ENCODE measurements at places on chromosomes 5 and 9. TPM values are rescaled to one million over a fixed set of nuclear protein-coding genes. Genes with fewer than 3 reads are reported as not detected.

NKD2 gene
- not detected for total RNA-seq

EGFL7 gene
- total RNA-seq, result 3.3 TPM

GFRA3 gene
- total RNA-seq, result not detected

LRRC26 gene
- not detected for total RNA-seq

SNAPC4 gene
- 9.0 TPM for total RNA-seq

POC5 gene
- total RNA-seq, result 10.9 TPM

SLC6A7 gene
- under 0.01 TPM for total RNA-seq

TMOD1 gene
- total RNA-seq, result not detected

CDC20B gene
- not detected for total RNA-seq

ZNG1A gene
- total RNA-seq, result 24.6 TPM

PDE8B gene
- total RNA-seq, result under 0.01 TPM

ADAMTS2 gene
- 203 TPM for total RNA-seq

STPG3 gene
- total RNA-seq, result 0.36 TPM

ZBED3 gene
- 4.7 TPM for total RNA-seq

PPP2R2B gene
- under 0.01 TPM for total RNA-seq

CMYA5 gene
- total RNA-seq, result 2.1 TPM

AGXT2 gene
- not detected for total RNA-seq

GABBR2 gene
- 0.88 TPM for total RNA-seq

RANBP6 gene
- total RNA-seq, result 19.7 TPM

FOXD4 gene
- 0.29 TPM for total RNA-seq

CAPSL gene
- not detected for total RNA-seq

RASEF gene
- total RNA-seq, result 2.1 TPM

ZNF618 gene
- total RNA-seq, result 13.6 TPM

MLANA gene
- under 0.01 TPM for total RNA-seq

MYOT gene
- total RNA-seq, result not detected

OR2V2 gene
- total RNA-seq, result not detected

F2RL2 gene
- 1.5 TPM for total RNA-seq

LRRC19 gene
- total RNA-seq, result under 0.01 TPM

NIPAL4 gene
- not detected for total RNA-seq

NPR2 gene
- 20.3 TPM for total RNA-seq

TAF1L gene
- total RNA-seq, result not detected

MZB1 gene
- not detected for total RNA-seq

ANKRD31 gene
- total RNA-seq, result 0.29 TPM

GNAQ gene
- total RNA-seq, result 63.9 TPM

CHSY3 gene
- total RNA-seq, result 12.4 TPM

SH3TC2 gene
- total RNA-seq, result 0.72 TPM

EGR1 gene
- 2.2 TPM for total RNA-seq

GFI1B gene
- not detected for total RNA-seq

C8G gene
- total RNA-seq, result not detected

PNPLA7 gene
- 2.7 TPM for total RNA-seq

HAPLN1 gene
- 18.8 TPM for total RNA-seq

EXOSC2 gene
- total RNA-seq, result 22.1 TPM

ADAMTS6 gene
- 135 TPM for total RNA-seq

AJM1 gene
- total RNA-seq, result 0.88 TPM

EIF4E1B gene
- total RNA-seq, result not detected

GFPT2 gene
- total RNA-seq, result 30.4 TPM

ZNF658 gene
- 7.4 TPM for total RNA-seq

TPD52L3 gene
- total RNA-seq, result not detected
